Activated CD4-positive, alpha-beta T cell treated with anti-CD3 and anti-CD28 coated beads, Interleukin-2, amount 10 ng/mL, durations not matched to agents 24 days and 14 days (primary cell): ENCODE measurements at places on chromosomes 6 and 20. TPM values are rescaled to one million over a fixed set of nuclear protein-coding genes. Genes with fewer than 3 reads are reported as not detected.

DNA sequence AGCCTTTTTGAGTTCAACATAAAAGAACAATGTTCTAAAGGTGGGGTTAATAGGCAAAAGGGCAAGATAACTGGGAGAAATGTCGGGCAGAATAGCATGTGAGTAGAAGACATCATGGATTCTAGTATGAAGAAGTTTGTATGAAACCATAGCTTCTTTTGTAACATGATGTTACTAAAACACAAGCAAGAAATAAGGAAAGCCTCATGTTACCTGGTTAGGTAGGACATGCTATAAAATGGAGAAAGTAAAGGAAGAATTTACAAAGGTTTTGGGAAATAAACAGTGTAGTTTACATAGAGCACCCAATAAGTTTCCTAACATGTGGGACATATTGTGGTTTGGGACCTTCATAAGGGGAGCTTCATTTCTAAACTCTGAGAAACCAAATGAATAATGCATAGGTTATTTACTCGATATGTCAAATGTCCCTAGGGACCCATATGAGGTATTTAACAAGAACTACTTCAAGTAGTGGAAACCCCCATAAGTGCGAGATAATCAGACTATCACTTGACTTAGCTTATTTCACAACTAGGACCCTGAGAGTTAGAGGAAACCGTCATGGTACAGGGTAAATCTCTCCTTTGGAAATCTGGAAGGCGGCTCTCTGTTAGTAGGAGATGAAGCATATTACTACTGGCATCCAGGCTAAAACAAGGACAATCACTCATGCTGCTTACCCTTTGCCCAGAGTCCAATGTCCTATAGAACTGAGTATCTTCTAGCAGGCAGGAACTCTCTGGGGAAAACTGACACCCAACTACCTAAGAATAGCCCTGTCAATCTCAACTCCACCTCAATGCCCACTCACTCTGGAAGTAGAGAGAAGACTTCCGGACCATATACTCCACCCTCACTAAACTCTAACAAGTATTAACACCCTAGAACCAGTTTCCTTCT, 57.5 kb downstream of the ILRUN start:
- DNase-seq: no peak

The MUCL3 gene
- not detected in 2 replicates for total RNA-seq

GRCh38 chr20:63706852-63707557, 771 bp downstream of the ARFRP1 start:
- peak; percentile 89 for DNase-seq

GRCh38 chr6:7268816-7269555, 44.0 kb downstream of the SSR1 start:
- no peak for DNase-seq

DNA sequence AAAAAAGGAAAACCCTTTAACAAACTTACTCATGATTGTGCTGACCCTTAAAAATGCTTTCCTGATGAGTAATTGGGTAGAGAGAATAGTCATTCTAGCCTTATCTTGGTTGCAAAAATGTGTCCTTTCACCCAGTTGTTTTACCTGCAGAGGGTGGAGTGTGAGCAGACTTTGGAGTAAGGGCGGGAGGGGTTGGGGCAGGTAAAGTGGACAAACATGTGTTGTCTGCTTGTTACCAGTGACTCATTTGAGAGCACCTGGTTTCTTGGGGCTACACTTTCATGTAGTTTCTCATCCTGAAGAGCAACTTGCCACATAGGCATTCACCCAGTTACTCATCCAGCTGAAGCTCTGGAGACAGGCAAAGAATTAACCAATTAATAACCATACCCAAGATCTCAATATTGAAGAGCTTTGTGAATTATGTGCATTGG, 121.1 kb downstream of the TNFRSF21 start:
- DNase-seq: no peak

- peak; percentile 63 for DNase-seq
Observed at GRCh38 chr6:11110921-11111768, at the start of gene ERVFRD-1. TSS of gene ERVFRD-1 (minus strand) at chr6:11111725. CDS start at chr6:11105310, 6,415 bp downstream.

The RNF39 gene
- not detected in 2 replicates for total RNA-seq

DNA sequence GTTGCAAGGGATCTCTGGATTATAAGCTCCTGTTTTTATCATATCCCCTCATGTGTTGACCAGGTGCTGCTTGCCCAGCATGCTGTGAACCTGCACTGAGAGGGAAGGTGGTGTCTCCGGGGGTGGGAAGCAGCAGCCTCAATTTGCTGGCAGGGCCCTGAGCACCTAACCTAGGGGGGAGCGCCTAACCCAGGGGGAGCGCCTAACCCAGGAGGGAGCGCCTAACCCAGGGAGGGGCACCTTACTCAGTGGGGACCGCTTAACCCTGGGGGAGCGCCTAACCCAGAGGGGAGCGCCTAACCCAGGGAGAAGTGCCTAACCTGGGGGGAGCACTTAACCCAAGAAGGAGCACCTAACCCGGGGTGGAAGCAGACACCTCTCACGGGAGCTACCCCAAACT, 83.3 kb upstream of the QKI start:
- no peak for DNase-seq

GRCh38 chr6:151186804-151187330, 52.9 kb upstream of the AKAP12 start:
- no peak for DNase-seq

DNA sequence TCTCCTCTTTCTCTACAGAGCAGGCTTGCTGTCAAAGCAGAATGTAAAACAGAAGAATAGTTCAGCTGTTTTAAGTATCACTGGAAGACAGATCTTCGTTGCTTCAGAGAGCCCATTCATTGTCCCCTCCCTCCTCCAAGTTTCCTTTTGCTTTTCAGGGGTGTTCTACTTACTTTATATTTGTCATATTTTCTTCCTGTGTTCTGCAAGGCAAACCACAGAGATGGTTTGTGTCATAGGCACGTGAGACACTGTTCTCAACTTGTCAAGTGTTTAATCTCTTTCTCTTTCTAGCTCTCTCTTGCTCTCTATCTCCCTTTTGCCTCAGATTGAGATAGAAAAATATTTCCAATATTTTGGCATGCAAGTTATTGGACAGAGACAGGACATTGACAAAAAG, 228.9 kb upstream of the DEFB112 start:
- no peak for DNase-seq

DNA sequence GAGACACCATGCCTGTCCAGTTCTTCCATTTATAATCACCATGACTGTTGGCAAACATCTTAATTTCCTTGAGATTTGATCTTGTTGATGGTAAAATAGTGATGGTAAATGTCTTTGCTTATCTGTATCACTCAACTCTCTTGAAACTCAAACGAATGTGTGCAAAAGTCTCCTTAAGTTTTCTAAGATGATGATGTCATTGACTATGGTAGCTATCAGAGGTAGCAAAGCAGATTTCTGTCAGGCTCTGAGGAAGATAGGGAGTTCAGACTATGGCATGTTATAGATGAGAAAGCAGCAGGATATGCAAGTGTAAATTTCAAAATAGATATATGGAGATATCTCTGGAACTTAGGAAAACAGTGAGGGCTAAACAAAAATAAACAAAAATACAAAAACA, 121.0 kb upstream of the GJE1 start:
- DNase-seq: no peak

The PSMB8 gene
- 342 and 353 TPM in 2 replicates for total RNA-seq

DNA sequence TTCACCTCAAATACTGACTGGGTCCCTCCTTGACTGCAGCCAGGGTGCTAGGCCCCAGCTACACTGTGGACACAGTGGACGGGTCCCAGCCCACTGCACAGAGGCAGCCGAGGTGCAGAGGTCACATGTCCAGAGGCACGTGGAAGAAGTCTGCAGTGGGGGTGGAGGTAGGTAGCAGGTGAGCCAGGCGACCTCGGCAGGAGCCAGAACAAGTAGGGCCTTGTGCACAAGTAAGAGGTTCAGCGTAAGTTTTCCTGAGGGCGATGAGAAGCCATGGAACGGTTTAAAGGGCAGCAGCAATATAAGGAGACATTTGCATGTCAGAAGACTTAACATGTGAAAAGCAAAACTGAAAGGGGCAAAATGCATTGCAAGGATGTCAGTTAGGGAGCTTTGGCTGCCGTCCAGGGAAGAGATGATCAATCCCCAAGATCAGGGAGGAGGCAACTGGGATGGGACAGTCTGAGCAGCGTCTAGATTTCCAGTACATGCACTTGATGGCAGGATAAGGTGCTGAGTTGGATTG, 49.7 kb upstream of the SNX9 start:
- DNase-seq: peak; percentile 54

The SLPI gene
- not detected in 2 replicates for total RNA-seq
